GM13976 (cell line): ENCODE measurements at places on chromosomes 7 and 10.

GRCh38 chr7:35993676-35994606 lies 159.1 kb upstream of the EEPD1 start:
- DNase-seq: no peak

DNA sequence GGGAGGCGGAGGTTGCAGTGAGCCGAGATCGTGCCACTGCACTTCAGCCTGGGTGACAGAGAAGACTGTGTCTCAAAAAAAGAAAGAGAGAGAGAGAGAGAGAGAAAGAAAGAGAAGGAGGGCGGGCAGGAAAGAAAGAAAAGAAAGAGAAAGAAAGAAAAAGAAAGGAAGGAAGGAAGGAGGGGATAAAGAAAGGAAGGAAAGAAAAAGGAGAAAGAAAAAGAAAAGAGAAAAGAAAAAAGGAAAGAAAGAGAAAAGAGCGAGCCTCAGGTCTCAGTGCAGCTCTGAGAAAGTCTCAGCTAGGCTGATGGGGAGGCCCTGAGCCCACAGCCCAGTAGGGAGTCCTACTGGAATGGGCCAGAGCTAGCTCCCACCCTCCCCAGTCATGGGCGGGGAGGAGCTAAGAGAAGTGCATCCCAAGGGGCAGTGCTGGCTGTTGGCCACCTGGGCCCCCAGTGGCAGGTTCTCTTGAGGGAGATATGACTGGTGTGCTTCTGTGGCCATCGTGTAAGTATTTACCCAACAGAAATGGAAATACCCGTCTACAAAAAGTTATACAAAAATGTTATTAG lies 69.3 kb downstream of the ABRAXAS2 start:
- no peak for DNase-seq

GRCh38 chr10:34061841-34062240 lies 727.4 kb upstream of the NRP1 start:
- no peak for DNase-seq

GRCh38 chr10:28763471-28764170 lies 86.3 kb downstream of the BAMBI start:
- no peak for DNase-seq

- no peak for DNase-seq
Observed at GRCh38 chr10:114684822-114685209, 26.7 kb upstream of the ABLIM1 start.

DNA sequence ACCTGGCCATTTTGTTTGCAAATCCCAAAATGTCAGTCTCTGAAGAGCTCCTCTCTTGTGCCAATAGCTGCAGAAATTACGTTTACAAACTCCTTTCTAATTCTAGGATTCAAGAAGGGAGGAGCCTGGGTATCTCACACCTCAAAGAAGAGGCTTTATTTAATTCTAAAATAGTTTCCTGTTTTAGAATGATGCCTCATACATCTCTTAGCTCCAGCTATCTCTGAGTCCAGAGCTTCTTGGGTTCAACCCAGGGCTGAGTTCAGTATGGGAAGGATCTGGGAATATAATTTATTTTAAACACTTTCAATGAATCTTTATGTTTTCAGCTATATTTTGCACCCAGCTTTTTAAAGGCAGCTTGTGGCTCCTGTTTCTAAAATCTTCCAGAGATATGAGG lies 150.1 kb downstream of the CACNA2D1 start:
- DNase-seq: no peak

DNA sequence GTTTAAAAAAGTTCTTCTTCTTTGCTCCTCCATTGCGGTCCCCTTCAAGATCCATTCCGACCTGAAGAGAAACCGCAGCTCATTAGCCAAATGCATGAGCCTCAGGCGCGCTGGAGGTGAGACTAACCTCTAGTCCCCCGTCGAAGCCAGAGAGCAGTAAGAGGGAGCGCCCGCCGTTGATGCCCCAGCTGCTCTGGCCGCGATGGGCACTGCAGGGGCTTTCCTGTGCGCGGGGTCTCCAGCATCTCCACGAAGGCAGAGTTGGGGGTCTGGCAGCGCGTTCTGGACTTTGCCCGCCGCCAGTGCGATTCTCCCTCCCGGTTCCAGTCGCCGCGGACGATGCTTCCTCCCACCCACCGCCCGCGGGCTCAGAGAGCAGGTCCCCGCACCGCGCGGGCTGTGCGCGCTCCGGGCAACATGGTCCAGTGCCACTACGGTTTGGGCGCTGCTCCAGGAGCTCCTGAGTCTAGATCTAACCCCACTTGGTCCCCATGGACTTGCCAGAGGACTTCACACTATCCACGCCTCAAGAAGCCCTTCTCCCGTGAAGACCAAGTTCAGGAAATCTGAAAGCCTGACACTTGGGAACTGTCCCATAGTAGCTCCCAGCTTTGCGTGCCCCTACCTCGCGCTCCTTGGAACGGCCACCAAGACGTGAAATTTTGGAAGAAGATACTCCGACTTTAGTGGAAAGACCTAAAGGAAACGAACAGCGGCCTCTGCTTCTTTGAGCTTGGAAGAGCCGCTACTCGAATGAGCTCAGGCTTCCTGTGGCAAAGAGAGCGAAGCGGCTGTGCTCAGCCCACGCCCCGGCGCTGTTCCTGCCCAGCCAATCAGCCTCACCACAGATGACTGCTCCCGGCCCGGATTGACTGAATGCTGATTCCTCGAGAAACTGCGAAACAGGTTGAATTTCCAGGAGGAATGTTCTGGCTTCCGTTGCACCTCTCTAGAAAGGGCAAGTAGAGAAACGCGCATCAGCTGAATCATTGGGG lies at the start of gene ABCB1:
Gene ABCB1 (minus strand): TSS at position 755 of the 995 bp plus-strand sequence. CDS start 700 bp downstream, at position 55.
- peak; percentile 74 for DNase-seq

DNA sequence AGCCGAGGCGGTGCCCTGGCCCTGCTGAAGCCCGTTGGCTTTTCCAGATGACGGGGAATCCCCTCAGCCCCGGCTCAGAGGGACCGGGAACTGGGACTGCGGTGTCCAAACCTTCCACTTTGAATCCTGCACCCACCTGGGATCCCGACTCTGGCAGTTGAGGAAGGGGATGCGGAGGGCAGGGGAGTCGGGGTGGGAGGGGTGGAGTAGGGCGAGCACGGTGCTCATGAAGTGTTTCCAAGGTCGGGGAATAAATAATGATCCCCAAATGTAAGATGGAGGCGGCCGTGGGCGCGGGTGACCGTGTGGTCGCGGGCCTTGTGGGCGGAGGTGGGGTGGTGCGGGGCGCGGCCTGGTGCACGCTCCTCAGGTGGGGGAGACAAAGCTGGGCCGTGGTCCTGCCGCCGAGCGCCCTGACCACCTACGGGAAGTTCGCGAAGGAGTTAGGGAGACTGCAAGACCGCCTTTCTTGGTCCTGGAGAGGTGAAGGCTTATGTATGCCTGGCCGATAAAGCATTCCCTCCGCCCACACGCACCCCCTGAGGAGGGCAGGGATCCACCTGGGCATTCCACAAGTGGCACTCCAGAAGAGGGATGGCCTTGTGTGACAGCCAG lies 1.4 kb downstream of the MTURN start:
- no peak for DNase-seq

DNA sequence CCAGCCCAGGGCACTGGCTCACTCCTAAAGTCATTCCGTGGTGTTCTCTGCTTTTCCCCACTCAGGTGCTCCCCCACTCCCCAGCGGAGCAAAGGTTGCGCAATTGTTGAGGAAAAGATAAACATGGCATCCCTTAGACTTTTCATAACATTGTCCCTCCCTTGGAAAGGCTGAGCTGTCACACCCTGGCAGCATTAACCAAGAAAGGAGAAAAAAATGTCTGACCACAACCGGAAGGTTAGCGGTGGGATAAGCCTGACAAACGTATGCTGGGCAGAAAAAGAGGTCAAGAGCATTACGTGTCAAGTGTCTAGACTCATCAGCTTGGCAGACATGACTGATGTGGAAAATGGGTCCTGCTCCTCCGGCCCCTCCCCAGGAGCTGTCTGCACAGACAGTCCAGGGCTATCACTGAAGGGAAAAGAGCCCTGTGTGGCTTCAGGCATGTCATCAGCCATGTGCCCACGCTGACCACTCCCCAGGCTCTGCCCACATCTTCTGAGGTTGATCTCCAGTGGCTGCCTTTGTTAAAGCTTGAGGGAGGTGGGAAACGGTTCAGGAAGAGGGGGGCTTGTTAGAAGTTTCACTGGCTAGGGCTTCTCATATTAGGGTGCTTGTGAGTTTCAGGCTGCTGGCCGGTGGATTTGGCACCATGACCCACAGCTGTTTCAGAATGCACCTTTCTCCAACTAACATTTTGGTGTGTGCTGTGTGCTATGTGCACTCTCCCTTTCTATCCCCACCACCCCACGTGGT lies 30.1 kb downstream of the BTBD16 start:
- DNase-seq: no peak

DNA sequence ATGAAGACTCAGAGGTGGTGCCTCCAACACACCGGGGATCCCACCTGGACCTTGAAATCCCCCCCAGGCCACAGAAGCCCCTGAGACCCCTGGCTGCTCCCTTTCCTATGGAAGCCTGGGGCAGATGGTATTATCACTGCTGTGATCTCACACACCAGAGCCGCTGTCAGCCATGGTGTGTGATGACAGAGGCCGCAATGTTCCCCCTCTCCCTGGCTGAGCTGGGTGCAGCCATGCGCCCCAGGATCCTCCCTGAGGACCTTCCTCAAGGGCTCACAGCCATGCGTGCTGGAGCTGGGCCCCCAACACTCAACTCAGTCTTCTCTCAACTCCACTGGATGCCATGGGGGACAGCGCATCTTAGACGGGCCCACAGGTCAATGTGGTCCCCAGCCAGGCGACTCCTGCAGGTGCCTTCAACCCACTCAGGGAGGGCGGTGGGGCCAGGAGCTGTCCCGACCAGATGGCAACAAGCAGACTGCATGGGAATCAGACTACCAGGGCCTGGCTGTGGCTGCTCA lies 44.9 kb downstream of the VIPR2 start:
- DNase-seq: no peak

- no peak for DNase-seq
Observed at GRCh38 chr10:33193701-33194521, 140.6 kb downstream of the NRP1 start.

- DNase-seq: no peak
Observed at GRCh38 chr10:113525713-113526112, 27.1 kb upstream of the HABP2 start.

- DNase-seq: no peak
Observed at GRCh38 chr10:90935581-90936275, 14.8 kb upstream of the ANKRD1 start.

GRCh38 chr10:73645251-73645650 lies 4.0 kb upstream of the MYOZ1 start:
- no peak for DNase-seq

DNA sequence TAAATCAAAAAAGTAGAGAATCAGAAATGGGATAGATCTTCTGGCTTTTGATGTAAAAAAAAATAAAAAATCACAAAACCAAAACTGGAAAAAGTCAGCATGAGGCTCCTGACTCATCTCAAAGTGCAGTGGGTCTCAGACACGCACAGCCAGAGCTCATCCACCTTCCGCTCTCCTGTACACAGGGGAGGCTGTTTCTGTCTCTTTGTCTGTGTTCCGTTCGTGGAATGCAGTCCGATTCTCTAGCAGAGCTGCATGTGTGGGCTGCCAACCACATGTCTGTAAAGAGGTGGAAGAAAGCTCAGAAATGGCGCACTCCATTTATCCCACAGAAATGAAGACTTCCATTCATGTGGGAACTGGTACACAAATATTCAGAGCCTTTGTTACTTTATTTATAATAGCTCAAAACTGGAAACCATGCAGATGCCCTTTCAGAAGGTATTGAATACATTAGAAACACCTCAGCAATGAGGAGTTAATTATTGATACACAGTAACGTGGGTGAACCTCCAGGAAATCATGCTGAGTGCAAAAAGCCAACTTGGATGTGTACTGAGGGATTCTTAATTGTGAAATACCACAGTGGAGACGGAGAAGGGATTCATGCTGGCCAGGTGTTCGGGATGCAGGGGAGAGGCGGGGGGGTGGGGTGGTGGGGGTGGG lies 123.3 kb downstream of the TRRAP start:
- DNase-seq: no peak

DNA sequence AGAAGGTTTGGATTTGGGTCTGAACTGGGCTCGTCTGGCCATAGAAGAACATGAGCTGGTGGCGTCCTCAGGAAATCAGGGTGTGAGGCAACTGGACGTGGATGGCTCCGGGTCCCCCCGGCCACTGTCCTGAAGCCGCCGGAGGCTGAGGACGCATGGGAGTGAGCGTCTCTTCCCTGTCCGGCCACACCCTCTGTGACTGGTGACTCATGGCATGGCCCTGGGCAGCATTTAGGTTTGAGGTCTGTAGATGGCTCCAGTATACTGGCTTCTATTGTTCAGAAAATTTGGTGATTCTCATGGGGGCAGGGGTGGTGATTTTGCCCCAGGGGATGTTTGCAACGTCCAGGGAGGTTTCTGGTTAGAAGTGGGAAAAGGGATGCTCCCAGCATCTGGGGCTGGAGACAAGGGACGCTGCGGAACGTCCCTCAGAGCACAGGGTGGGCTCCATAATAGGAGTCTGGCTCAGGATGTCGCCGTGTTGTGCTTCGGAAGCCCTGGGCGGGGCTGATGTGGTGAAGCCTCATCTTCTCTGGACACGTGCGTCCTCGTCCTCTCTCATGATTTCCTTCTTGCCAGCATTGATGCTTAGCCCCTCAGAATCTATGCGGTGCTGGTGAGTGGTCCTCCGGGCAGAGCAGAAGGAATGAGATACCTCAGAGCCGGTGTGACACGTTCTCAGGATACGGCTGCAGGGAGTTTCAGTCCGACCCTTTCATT lies 49.9 kb downstream of the PITRM1 start:
- no peak for DNase-seq

DNA sequence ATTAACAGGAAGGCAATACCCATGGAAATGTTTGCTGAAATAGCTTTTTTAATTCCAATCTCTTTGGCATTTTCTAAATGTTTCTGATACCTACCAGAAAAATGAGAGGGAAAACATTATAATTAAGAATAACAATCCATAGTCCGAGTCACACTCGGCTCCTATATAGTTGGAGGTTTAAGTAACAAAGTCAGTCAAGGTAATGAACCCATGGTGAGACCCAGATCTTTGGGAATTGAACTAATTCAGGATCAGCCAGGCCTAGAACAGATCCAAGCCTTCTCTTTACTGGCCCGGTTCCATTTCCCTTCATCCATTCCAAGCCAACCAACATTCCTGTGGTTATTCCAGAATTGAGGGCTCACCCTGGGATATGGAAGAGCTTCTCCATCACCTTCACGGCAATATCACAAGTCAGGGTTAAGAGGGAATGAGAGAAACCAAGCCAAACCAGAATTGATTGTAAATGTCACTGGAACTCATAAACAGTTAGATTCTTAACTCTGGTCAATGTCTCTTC lies 28.3 kb downstream of the ABCB4 start:
- DNase-seq: no peak

- no peak for DNase-seq
Observed at GRCh38 chr7:51226916-51227535, 89.6 kb downstream of the COBL start.

DNA sequence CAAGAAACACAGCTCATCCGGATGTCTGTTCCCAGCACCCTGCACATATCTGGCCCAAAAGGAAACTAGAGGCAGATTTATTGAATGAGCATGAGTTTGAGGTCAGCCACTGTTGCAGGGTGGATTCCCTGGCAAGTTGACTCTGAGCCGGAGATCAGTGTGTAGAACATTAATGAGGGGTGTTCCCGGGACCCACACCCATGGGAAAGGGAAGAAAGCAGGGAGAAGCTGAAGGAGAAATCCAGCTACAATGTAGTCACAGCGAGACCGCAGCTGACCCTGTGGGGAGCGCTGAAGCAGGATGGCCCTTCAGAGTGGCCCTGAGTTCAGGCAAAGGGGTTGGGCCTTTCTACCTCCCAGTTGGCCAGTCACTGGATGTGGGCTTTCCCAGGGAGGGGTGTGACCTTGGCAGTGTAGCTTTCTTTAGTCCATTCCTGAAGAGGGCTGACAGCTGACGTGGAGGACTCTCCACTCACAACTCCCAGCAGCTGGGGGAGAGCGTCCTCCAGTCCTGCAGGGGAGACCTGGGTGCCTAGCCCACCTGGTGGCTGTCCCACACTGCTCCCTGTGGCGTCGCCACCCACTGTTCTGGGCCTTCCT lies 324.2 kb upstream of the ZMIZ1 start:
- no peak for DNase-seq
